ENCODE measurements at places on chromosomes 12 and 14.
A peak's percentile ranks its signal among the peaks of the same experiment; 100 is the strongest.

DNA sequence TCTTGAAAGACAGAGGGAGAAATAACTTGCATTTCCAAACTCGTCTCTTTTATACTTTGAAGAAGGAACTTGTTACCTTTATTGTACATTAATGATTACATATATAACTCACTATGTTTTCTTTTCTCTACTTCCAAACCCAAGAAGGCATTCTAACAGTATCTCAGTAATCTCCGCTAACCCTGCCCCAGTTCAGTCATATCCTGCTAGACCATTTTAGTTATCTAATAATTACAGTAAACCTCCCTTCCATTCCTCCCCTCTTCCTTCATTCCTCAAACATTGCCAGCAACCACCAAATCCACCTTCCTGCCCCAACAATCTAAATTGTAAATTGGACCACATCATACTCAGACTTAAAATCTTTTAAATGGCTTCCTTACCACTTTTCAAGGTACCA is 30.6 kb downstream of the STK38L start:
- no peak for DNase-seq

GRCh38 chr14:92603309-92604242 is 90.0 kb downstream of the RIN3 start:
- DNase-seq, result no peak

DNA sequence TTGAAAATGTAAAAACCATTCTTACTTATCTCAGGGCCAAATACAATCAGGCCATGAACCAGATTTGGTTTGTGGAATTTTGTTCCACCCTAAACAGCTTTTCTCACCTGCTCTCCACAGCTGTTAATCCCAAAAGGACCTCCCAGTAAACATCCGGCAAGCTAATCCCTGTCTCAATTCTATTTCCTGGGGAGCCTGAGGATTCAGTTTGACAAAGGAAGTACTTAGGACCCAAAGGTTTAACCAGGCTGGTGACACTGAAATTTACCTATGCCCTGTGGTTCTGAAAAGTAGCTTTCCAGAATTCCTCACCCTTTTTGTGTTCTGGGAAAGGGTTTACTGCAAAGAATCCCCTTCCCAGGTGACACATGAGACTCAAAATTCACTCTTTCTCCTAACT is 15.0 kb downstream of the CAPZA3 start:
- DNase-seq, result no peak

DNA sequence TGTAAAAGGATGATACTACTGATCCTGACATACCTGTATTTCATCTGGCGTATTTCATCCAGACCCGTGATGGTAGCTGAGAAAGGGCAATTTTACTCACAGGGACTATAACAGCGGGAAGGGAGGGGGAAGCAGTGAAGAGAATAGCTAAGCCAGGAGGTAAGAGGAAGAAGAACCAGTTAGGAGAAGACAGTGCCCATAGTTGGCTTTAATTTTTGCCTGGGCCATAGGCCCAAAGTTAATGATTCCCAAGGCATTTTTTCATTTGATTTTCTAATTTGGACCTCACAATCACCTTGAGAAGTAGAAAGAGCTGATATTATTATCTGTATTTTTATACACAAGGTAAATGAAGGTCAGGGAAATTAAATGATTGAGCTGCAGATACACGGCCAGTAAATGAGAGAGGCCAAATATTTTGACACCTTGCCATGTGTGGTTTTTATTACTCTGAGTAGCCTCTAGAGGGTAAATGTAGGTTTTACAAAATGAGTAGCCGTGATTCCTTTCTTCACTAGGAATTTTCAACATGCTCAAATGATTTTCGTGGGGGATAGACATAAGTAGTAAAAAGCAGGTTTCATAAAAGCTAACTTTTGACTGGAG is 382.2 kb downstream of the FUT8 start:
- no peak for DNase-seq

DNA sequence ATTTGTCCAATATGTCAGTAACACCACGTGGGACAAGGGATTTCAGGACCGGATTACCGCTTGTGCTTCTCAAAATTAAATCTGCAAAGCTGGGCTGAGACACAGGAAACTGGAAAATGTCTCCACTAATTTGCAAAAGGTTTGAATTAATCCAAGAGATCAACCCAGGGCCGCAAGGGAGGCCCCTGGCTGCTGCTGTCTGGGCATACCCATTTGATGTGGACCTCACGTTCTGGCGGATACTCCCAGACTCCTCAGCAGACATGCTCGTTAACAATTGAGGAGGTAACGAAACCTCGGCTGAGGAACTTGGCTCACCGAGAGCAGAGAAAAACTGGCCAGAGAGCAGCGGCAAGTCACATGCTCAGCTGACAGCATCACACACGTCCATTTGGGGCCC is 180.6 kb downstream of the SLC15A4 start:
- no peak for DNase-seq

- DNase-seq, result no peak
Observed at GRCh38 chr12:81573228-81573627, 185.9 kb downstream of the PPFIA2 start.

DNA sequence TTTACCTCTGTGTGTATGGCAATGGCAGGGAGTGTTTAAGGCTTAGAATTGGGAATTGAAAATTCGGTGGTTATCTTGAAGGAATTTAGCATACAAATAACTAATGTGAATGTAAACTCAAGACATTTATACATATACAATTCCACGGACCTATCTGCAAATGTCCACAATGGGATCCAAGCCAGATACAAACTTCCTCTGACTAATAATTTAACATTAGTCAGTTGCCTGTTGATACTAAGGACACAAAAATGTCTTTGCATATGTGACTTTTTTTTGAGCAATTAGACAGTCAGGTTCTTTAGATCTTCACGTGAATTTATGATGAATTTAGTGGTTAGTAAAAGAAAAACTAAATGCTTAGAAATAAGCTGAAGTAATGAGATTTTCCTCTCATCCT is 40.5 kb downstream of the ESR2 start:
- DNase-seq, result no peak

DNA sequence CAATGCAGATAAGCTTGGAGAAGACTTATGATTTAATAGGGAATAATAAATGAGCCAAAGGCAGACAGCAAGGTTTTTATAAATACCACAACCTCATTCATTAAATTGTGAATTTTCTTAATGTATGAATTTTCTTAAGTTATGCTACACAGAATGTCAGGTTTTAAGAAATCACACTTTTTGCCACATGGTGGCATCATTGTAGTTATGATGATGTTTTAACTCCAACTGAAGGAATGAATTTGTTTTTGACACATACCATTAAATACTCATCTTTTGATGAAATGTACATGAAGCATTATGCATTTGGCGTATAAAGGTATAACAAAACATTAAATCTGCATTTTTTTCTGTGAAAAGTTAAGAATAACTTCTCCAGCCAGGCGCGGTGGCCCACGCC is 524.1 kb upstream of the FBXO33 start:
- DNase-seq, result no peak

GRCh38 chr14:22379727-22380126 is 209.3 kb downstream of the DAD1 start:
- no peak for DNase-seq

DNA sequence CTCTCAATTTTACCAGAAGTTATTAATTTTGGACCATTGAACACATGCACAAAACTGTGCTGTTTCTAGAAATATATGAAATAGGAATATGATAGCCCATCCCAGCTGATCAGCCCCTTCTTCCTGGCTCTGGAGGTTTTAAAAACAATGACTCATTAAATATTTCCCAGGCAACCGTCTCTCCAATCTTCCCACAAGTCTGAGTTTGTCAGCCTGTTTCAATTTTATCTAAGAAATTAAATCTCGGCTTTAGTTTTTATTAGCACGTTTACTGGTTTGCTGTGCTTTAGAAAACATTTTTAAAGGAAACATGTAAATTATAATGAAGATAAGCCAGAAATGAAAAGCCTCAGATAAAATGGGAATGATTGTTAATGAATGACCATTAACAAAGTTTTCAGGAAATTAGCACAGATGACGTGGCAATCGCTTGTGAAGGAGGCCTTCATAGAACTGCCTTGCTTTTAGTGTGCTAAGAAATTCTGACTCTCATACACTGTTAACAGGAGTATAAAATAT is 89.3 kb upstream of the RAP1B start:
- DNase-seq, result no peak

DNA sequence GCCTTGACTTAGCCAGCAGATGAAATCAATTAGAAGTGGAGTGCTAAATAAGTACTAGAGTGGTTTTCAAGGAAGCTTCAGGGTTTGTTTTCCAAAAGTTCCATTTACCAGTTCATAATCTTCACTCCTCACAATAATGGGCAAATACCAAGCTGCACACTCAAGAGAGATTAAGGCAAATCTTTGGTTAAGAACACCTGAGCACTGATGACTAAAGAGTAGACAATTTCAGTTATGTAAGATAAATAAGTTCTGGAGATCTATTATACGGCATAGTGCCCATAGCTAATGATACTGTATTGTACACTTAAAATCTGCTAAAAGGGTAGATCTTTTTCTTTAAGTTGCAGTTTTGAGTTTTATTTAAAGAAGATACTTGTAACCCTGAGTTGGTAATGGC is 125.0 kb downstream of the ARMH4 start:
- DNase-seq, result no peak

DNA sequence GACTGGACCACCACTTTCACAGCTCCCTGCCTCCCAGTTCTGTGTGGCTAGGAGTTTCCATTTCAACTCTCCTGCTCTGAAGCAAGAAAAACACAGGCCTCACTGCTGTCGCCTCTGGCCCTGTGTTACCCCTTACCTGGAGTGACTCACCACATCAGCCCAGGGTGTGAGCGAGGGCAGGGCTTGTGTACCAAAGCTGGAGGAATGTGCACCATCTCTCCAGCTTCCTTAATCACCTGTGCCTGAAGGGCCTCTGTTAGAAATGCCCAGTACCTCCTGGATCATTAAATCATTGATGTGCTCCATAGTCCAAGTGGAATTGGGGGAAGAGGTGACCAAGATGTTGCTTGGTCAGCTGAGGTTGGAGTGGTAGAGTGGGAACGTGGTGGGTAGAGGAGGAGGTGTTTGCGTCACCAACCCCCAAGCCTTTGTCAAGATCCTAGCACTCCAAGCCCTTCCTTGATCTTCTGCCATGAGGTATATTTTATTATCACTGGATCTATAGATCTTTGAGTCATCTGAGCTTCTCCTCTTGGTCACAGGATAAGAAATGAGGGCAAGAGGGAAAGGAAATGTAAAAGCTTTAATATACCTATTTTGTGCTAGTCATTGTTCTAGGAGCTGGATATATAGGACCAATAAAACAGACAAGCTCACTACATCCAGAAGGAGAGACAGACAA is 51.3 kb downstream of the SSPN start:
- DNase-seq, result no peak

- DNase-seq, result no peak
Observed at GRCh38 chr14:101289230-101289690, 272.0 kb upstream of the DIO3 start.

DNA sequence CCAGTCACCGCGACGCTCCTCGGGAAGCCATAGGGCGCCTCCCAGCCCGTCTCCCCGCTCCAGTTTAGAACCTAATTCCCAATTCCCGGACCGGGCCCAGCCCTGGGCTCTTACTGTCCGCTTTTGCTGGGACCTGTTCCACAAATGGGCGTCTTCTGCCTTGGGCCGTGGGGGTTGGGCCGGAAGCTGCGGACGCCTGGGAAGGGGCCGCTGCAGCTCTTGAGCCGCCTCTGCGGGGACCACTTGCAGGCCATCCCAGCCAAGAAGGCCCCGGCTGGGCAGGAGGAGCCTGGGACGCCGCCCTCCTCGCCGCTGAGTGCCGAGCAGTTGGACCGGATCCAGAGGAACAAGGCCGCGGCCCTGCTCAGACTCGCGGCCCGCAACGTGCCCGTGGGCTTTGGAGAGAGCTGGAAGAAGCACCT is 797 bp downstream of the UNG start:
- peak; percentile 9 for DNase-seq

DNA sequence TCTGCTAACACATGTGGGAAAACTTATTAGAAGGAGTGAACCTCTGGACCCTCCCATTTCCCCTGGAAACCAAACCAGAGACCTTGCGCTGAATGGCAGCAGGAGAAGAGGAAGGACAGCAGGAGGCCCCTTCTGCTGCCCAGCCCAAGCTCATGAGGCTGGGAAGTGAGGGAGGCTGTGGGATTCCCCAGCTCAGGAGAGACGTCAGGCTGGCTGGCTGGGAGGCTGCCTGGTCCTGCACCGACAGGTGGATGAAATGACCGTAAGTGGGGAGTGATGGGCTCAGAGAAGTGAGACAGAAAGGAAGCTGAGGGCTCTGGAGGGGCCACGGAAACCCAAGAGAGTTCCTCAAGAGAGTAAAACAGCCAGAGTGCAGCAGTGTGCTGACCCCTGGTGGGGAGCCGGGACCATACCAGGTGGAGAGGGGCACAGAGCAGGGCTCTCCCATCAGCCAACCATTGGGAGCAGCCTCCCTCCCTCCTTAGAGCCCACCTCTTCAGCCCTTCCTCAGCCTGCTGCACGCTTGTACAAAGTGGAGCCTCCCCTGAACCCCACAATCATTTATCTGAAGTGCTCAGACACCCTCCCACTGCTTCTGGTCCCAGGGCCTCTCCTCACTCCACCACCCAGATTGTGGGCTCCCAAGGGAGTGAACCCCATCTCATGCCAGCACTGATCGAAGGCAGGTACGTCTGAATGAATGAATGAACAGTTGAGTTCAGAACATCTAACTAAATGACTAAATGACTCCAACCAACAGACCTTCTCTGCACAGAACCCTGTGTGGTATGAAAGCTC is 14.0 kb downstream of the TAMALIN start:
- DNase-seq, result no peak

- DNase-seq, result no peak
Observed at GRCh38 chr14:65333943-65334687, 78.4 kb upstream of the FUT8 start.

DNA sequence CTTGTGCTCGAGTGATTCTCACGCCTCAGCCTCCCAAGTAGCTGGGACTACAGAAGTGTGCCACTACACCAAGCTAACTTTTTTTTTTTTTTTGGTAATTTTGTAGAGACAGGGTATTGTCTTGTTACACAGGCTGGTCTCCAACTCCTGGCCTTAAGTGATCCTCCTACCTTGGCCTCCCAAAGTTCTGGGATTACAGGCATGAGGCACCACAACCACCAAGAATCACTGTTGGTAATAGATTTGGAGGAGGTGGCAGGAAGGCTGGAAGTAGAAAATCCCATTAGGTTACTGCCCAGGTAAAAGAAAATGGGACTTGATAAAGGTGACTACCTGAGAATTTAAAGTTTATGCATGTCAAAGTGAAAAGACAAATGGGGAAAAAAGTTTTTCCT is 1.4 kb upstream of the CDCA4 start:
- DNase-seq, result no peak

DNA sequence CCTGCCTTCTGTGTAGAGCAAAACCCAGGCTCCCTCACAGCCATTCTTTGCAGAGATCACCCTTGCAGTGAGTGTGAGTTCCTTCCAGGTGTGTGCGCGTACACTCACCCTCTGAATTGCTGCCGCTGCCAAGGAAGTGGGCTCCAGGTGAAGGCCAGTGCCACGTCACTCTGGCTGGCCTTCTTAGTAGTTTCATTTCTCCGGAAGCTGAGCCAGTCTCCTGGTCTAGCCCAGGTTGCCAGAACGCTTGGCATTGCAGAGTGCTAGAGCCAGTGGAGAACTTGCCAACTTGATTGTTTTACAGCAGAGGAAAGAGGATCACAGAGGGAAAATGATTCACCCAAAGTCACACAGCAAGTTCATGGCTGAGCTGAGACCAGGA is 11.0 kb downstream of the CBLN3 start:
- DNase-seq, result no peak

GRCh38 chr14:79278798-79279644 is 932.3 kb downstream of the DIO2 start:
- DNase-seq, result no peak
